HCEC 1CT (cell line): ENCODE measurements at places on chromosomes 12 and 14.

GRCh38 chr12:104258476-104259067 is 43.0 kb downstream of the TXNRD1 start:
- no peak for DNase-seq

- DNase-seq, result peak; percentile 74
Measured at GRCh38 chr12:6532927-6533652, 1.2 kb upstream of the GAPDH start.

DNA sequence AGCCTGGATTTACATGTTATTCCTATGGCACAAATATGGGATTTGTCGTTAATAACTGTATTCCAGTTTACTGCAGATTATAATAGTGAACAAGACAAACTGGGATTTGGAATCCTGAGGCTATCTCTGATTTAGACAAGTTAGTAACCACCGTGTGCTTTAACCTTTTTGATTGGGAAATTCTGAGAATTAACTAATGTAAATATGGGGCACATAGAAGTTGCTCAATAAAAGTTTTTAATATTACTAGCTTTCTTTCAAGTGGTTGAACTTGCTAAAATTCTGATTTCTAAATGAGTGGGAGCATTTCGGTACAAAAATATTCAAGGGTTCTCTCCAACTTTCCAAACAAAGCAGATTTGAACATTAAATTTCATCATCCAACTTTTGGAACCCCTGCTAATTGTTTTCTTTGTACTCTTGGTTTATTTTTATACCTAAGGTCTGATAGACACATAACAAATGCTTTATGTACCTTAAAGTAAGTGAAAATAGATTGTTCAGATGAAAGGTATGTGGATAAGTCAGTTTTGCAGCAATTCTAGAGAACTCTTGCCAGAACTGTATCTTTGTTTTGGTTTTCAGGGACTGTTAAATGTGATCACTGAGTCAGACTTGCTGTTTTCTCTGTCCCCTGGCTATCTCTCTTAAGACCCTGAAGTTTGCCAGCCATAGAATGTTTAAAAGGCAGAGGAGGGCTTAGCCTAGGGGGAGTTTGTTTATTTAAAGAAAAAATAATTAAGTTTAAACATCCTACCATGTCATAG is 57.5 kb downstream of the FRS2 start:
- peak; percentile 73 for DNase-seq

GRCh38 chr12:124655048-124655697 is 87.8 kb upstream of the NCOR2 start:
- no peak for DNase-seq

- no peak for DNase-seq
Measured at GRCh38 chr12:101951002-101951670, 73.8 kb downstream of the DRAM1 start.

GRCh38 chr14:100994756-100995330 is 91.3 kb upstream of the RTL1 start:
- no peak for DNase-seq

GRCh38 chr12:111361717-111362576 is 6.9 kb downstream of the PHETA1 start:
- no peak for DNase-seq

GRCh38 chr12:58883576-58884334 is 36.5 kb downstream of the LRIG3 start:
- no peak for DNase-seq

GRCh38 chr14:61111209-61111665 is 130.2 kb downstream of the SLC38A6 start:
- DNase-seq, result no peak

DNA sequence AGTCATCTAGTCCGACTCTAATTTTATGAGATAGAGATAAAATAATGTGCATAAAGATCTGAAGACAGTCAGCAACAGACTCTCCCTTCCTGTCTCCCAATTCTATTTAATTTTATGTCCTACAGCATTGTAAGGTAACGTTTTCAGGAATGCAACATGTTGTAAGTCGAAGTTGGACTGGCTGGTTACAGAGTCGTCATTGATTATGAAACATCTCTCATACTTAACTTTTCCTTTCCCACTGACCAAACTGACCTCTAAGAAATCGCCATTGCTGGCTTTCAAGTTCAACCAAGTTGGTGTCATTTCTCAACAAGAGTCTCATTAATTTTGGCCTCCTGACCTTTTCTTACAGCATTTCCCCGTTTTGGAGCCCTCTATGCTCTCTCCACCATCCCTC is 4.9 kb upstream of the RIC8B start:
- DNase-seq, result no peak

- DNase-seq, result no peak
Measured at GRCh38 chr14:95361373-95362137, 41.8 kb upstream of the CLMN start.

- no peak for DNase-seq
Measured at GRCh38 chr12:61525331-61525730, 734.9 kb upstream of the USP15 start.

GRCh38 chr12:115166698-115167315 is 482.8 kb upstream of the TBX3 start:
- peak; percentile 52 for DNase-seq

DNA sequence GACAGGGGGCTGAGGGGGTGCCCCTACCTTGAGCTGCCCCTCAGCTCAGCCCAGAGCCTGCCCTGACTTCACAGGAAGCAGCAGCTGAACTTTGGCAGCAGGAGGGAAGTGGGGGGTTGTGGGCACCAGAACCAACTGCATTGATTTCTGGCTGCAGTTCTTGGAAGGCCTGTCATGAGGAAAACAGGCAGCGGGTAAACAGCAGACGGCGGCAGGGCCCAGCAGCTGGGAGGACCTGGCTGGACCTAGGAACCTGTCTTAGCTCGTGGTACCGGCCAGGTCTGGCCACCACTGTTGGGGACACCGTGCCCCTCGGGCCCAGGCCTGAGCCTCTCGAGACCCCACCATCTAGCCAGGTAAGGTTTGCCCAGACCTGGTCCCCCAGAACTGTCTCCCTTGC is 154.2 kb upstream of the MYL2 start:
- DNase-seq, result no peak

- no peak for DNase-seq
Measured at GRCh38 chr14:44613061-44613712, 106.1 kb upstream of the FSCB start.

GRCh38 chr12:70241845-70242244 is 1.4 kb upstream of the CNOT2 start:
- DNase-seq, result no peak
